ENCODE measurements at places on chromosomes 12 and 14. TPM values are rescaled to one million over a fixed set of nuclear protein-coding genes. Genes with fewer than 3 reads are reported as not detected.

- no peak for DNase-seq
Measured at GRCh38 chr12:11863478-11863906, 207.2 kb upstream of the BCL2L14 start.

DNA sequence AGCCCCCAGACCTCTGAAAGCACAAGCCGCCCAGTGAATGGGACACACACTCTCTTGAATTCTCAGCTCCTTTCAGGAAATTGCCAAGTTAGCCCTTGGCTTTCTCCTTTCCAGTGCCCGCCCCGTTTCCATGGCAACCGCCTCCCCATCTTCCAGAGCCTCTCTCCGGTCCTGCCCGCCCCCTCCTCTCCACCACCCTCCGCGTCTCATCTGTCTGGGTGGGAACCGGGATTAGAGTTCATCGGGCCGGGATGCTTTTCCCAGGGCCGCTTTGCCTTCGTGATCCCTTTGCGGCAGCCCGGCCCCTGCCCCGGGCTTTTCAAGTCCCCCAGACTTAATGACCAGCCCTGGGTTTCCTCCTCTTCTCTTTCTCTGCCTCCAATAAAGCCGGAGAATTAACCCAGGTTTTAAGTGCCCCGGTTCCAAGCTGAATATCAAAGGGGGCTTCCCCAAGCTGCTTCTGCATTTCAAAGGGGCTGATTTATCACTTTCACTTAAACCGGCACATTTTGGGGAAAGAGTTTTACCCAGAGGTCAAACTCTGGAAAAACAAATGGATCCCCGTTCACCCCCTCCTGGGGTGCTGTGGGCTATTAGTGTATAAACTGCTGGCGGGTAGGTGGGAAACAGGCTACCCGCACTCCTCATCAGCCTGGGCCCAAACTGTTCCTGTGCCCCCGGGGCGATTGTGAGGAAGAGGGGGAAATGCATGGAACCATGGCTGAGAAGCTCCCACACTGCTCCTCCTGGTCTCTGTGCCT lies 101.7 kb downstream of the ZFP36L1 start:
- DNase-seq = no peak

DNA sequence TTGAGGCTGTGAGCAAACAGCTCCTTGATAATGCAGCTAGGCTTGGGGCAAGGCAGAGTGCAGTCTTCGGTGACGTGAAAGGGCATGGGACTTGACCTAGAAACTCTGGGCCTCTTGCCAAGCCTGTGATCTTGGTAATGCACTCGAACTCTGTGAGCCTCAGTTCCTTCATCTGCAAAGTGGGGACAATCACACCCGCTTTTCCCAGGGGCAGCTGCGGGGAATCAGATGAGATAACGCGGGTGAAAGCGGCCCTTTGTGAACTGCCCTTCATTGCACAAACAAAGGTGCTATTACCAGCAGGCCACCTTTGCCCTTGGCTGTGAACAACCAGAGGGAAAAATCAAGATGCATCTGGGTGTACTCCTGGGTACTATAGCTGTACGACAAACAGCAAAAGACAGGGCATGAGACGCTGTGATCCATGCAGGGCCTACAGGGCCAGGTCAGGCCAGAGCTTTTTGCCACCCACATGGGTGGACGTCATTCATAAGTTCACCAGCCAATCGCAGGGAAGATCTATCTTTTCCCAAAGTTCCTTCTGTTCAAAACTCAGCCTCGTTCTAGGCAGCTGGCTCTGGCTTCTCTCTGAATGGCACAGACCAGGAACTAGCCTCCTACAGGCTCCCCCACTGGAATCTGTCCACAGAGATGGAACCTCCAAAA lies 3.2 kb downstream of the MSI1 start:
- DNase-seq = no peak

DNA sequence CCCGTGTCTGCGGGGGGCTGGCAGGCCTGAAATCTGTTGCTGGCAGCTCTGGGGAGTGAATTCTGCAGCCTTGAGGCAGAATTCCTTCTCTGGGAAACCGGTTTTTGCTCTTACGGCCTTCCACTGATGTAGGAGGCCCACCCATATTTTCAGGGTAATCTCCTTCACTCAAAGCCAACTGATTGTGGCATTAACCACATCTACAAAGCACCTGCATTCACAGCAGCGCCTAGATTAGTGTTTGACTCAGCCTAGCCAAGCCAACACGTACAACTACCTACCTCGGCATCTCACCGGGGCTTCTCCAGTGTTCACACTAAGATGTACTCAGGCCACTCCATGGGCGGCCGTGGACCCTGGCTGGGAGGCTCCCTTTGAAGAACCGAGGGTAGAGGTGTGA lies 15.8 kb downstream of the C12orf43 start:
- no peak for DNase-seq

GRCh38 chr14:92225731-92226130 lies 97.2 kb upstream of the SLC24A4 start:
- DNase-seq = no peak

- DNase-seq = no peak
Measured at GRCh38 chr12:22518060-22518719, 26.2 kb downstream of the C2CD5 start.

GRCh38 chr12:105335856-105336255 lies 5.4 kb downstream of the C12orf75 start:
- DNase-seq = no peak

DNA sequence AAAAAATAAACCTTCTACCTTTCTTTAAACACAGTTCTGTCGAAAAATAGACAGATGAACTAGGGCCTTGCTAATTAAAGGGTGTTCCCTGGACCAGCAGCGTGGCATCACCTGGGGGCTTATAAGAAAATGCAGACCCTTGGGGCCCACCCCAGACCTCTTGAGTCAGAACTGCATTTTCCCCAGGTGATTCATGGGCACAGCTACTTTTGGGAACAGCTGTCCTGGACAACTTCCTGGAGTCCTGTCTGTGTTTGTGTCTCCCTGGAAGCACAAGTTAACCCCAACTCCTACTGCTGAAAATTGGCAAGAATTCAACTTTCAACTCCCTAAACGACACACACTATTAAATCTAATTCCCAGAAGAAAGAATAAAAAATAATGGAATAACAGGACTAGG lies 17.8 kb downstream of the FBLN5 start:
- no peak for DNase-seq

GRCh38 chr14:45651890-45652289 lies 398.9 kb upstream of the MIS18BP1 start:
- no peak for DNase-seq

GRCh38 chr14:99001241-99001640 lies 270.8 kb downstream of the BCL11B start:
- DNase-seq = no peak

- no peak for DNase-seq
Measured at GRCh38 chr14:32560209-32560857, 231.2 kb downstream of the AKAP6 start.

- DNase-seq = no peak
Measured at GRCh38 chr14:101228949-101229541, 325.5 kb upstream of the RTL1 start.

- no peak for DNase-seq
Measured at GRCh38 chr14:64507376-64508156, 3.0 kb downstream of the ZBTB1 start.

DNA sequence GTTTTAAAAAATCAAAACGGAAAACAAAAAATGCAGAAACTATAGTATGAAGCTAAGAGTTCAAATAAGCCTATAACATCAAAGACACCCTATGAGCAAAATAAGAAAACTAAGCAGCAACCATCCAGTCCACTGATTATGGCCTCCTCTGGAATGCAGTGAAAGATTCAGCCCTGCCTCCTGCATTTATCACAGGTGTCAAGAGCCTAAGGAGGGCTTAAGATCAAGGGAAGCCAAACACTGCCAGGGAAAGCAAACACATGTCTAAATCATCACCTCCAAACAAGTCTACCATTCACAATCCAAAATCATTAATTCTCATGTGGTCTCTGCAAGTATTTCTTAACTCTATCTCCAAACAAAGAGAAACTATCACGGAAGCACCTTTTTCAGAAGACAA lies 28.4 kb downstream of the SARNP start:
- no peak for DNase-seq

Gene PTPN21
- 34.0 TPM for total RNA-seq

Gene GALNT16
- 6.4 TPM for total RNA-seq

Gene TPPP2
- 0.47 TPM for total RNA-seq

Gene NKX2-1
- total RNA-seq = not detected

Gene SCNN1A
- total RNA-seq = 20.3 TPM

Gene DPPA3
- total RNA-seq = 0.81 TPM

Data from mesothelial cell of epicardium (in vitro differentiated cells).